Stimulated activated CD4-positive, alpha-beta T cell treated with anti-CD3 and anti-CD28 coated beads, Interleukin-4, amount 100 ng/mL, for 4 hours (primary cell): ENCODE measurements at places on chromosomes 5 and 9.

DNA sequence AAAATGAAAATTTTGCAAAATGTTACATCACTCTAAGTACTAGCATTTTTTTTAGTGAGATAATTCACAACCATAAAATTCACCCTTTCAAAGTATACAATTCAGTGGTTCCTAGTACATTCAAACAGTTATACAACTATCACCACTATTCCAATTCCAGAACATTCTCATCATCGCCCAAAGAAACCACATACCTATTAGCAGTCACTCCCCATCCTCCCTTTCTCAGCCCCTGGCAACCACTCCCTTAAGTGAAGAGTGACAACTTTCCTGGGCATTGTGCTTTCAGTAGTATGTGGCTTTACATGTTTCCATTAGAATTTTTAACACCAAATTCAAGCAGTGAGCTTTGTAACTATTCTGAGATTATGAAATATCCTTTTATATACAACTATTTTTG lies 81.4 kb downstream of the RASEF start:
- DNase-seq, result no peak

DNA sequence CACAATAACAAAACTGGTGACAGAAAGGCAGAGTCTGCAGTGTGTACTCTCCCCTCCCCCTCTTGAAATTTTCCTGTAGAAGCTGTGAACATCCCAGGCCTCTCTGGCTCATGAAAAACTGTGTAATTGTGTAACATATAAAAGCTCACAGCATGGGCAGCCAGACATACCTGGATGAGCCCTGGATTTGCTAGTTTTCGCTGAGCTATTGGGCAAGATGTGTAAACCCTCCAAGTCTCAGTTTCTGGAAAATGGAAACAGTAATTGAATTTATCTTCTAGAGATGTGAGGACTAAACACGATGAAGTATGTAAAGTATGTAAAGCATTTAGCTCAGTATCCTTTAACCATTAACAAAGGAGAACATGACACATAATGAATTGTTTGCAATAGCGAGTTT lies 143.2 kb upstream of the ANKH start:
- no peak for DNase-seq

DNA sequence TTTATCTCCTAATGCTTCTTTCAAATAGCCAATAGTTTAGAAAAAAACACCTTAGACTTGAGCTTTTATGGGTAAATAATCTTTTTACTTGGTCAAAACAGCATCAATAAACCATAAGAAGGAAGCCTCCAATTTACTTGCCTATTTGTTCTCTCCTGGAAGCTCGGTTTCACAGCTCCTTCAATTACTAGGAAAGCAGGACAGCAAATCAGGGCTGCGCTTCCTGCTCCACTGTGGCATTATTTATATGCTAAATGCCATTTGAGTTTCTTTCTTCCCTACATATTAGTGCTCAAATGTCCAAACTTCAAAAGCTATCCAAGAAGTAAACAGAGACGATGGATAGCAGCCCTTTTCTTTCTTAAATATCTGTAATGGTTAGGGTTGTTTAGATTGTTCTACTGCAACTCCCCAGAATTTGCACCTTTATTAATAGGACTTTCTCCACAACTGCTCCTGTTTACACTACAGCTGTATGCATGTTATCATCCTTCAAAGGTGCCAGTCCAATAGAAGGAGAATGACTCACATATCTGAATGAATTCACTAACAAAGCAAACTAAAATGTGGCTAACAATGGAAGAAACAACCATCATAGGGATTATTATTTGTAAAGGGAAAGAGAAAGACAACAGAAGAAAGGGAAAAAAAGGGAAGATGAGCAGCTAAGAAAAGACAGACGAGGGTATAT lies 58.7 kb downstream of the MED27 start:
- DNase-seq, result no peak

DNA sequence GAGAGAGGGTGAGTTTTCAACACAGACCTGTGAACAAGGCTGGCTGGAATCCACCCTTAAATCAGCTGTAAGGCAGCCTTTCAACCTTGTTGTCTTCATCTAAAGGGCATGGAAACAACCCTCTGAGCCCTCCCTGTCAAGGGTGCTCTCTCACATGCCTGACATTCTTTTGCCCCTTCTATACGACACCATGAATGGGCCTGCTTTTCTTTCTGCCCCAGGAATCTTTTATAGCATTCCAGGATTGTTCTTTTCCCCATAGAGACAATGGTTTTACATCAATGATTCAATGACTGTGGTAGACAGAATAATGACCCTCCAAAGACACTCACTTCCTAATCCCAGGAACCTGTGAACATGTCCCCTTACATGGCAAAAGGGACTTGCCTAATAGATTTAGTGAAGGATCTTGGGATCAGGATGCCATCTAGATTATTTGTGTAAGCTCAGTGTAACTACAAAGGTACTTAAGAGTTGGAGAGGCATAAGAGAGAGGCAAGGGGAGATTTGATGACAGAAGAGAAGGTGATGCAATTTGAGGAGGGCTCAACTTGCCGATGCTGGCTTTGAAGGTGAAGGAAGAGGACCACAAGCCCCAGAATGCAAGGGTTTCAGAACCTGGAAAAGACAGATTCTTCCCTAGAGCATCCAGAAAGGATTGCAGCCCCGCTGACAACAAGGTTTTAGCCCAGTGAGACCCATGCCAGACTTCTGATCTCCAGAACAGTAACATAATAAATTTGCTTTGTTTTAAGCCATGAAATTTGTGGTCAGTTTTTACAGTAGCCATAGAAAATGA lies 29.2 kb upstream of the HMHB1 start:
- no peak for DNase-seq

DNA sequence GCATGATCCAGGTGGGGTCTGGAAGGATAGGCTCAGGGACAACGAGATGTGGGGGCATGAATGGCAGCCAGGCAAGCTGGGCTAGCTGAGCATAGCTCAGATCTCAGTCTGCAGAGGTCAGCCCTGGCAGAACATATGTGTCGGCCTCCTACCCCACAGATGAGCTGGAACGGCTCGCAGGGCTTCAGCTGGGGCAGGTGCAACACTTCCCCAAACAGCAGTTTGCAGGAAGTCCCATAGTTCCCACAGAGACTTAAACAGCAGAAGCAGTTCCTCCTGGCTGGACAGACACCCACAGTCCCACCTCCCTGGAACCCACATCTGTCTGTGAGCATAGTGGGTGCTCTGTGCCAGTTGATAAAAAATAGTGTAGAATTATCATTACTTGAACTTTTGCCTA lies 404.6 kb downstream of the GADD45G start:
- no peak for DNase-seq

DNA sequence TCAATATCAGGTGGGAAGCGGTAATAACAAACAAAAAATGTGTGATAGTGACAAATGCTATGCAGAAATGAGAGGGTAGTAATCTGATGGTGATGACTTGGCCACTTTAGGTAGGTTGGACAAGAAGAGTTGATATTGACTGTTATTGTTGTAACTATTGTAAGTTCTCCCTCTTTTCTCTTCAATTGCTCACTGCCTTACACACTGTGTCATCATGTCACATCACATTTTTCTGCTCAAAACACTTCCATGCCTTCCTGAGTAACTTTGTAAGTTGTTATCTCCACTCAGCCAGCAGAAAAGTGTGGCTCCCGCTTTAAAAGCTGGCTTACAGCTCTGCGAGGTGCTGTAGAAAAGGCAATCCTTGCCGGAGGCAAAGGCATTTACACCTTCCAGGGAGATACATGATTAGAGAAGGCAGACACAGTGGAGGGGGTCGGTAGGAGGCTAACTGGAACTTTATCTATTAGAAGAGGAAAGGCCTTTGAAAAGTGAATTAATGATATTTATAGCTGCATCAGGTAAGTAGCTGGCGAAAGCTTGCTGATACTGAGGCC lies 85.2 kb upstream of the CLINT1 start:
- no peak for DNase-seq

GRCh38 chr9:95336281-95336680 lies 18.8 kb upstream of the FANCC start:
- DNase-seq, result peak; percentile 23

DNA sequence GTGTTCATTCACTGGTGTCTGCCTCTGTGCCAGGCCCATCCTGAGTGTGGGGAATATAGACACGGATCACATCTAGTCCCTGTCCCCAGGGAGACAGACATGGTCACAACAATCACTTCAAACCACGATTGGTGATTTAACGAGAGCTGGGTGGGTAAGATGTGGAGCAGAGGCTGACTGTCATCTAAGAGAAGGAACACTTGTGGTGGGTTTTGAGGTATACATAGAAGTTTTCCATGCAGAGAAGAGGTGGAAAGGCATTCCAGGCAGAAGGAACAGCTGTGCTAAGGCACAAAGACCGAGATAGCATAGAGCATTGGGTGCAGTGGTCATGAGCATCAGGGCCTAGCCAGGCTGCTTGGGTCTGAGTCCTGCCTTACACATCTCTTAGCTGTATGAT lies 22.7 kb upstream of the WDR38 start:
- DNase-seq, result no peak

GRCh38 chr5:72364171-72364570 lies 44.0 kb downstream of the PTCD2 start:
- no peak for DNase-seq

GRCh38 chr9:7259544-7260241 lies 501.9 kb downstream of the KDM4C start:
- no peak for DNase-seq

DNA sequence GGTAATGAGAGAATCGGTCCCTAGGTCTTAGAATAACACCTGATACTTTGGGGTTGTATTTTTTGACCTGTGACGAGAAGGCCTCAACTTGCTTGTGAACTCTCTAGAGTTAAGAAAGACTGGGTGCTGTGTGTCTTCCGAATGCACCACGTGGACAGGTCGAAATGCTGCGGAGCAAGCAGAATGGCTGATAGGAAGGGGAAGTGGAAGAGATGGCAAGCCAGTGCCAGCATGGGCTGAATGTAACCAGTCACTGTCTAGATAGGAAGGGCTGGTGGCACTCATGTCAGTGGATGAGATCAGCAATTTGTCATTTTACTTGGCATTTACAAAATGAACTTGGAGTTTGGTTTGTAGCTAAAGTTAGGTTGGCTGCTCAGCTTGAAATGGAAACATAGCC lies 5.6 kb downstream of the OTULINL start:
- DNase-seq, result no peak

DNA sequence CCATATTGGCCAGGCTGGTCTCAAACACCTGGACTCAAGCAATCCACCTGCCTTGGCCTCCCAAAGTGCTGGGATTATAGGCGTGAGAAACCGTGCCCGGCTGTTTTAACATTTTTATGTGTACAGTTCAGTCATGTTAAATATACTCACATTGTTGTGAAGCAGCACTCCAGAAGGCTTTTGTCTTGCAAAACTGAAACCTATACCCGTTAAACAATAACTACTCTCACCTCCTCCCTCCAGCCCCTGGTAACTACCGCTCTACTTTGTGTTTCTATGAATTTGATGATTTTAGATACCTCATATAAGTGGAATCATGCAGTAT lies 23.1 kb upstream of the SHB start:
- DNase-seq, result no peak

DNA sequence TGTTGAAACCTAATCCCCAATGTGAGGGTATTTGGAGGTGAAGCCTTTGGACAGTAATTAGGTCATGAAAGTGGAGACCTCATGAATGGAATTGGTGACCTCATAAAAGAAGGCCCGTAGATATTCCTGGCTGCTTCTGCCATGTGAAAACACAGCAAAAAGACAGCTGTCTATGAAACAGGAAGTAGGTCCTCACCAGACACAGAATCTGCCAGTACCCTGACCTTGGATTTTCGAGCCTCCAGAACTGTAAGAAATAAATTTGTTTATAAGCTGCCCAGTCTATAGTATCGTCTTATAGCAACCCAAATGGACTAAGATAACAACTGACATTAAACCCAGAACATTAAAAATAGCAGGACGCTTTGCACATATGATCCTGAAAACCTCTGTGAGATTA lies 371.1 kb downstream of the SPOCK1 start:
- DNase-seq, result no peak

DNA sequence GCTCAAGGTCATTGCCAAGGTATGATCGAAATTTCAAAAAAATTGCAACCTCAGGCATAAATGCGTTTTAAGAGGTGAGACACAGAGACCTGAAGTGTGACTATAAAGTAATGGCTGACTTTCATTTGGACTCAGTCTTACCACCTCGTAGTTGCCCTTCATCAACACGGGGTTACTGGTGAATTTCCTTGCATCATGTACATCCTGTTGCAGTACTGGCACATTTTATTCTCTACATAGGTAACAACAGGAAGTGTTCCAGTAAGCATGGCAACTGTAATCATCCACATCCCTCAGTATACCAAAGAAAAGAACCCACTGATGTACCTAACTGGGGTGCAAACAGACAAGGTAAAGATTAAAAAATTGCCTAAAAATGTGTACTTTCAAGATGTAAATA lies 29.3 kb downstream of the MOCS2 start:
- DNase-seq, result no peak

DNA sequence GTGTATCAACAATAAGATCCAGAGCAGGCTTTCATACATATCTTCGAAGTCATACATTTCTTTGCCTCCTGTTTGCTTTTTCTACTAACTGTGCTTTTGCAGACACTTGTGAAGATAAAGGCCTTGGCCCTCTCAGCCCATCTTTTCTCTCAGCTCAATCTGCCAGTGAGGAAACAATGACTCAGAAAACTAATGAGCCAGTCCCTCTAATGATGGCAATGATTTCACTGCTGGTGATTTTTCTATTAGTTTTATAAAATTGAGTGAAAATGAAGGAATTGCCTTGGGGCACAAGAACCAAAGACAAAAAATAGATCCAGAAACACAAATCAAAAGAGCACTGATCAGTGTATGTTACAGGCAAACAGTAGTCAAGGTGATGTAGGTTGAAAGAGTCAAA lies 167.7 kb upstream of the PPP2R2B start:
- no peak for DNase-seq

- DNase-seq, result no peak
Observed at GRCh38 chr5:169997798-169998197, 17.5 kb upstream of the INSYN2B start.

DNA sequence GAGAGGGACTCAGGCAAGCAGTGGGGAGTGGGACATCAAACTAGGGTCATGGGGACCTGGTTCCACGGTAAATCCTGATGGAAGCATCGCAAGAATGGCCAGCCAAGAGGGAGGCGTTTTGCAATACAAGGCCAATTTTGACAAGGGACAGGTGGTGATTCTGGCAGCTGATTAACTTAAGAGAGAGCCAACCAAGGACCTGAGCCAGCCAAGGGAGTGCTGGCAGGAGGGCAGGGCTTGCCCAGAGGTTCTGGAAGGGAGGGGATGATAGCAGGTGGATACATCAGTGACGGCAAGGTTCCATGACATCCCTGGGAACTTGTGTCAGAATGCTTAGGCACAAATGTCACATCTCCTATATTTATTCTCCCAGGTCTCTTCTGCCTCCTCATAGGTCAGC lies 32.8 kb upstream of the PUM3 start:
- no peak for DNase-seq

- DNase-seq, result no peak
Observed at GRCh38 chr9:114110180-114110579, 11.1 kb upstream of the KIF12 start.

GRCh38 chr5:40359832-40360231 lies 319.9 kb upstream of the PTGER4 start:
- DNase-seq, result no peak

GRCh38 chr9:32877639-32878217 lies 94.4 kb downstream of the TMEM215 start:
- DNase-seq, result no peak

GRCh38 chr9:68515326-68516017 lies 25.2 kb downstream of the TMEM252 start:
- DNase-seq, result no peak

GRCh38 chr5:1550287-1551076 lies 26.7 kb upstream of the LPCAT1 start:
- no peak for DNase-seq

- DNase-seq, result no peak
Observed at GRCh38 chr9:119810645-119811429, 441.6 kb upstream of the BRINP1 start.

- no peak for DNase-seq
Observed at GRCh38 chr5:587403-587802, 24.7 kb upstream of the CEP72 start.
